ENCODE measurements at places on chromosomes 4 and X. TPM values are rescaled to one million over a fixed set of nuclear protein-coding genes. Genes with fewer than 3 reads are reported as not detected.
A peak's percentile ranks its signal among the peaks of the same experiment; 100 is the strongest.

- peak; percentile 17 for DNase-seq
These were observed 28.0 kb upstream of the NSUN7 start for GRCh38 chr4:40721730-40722171.

DNA sequence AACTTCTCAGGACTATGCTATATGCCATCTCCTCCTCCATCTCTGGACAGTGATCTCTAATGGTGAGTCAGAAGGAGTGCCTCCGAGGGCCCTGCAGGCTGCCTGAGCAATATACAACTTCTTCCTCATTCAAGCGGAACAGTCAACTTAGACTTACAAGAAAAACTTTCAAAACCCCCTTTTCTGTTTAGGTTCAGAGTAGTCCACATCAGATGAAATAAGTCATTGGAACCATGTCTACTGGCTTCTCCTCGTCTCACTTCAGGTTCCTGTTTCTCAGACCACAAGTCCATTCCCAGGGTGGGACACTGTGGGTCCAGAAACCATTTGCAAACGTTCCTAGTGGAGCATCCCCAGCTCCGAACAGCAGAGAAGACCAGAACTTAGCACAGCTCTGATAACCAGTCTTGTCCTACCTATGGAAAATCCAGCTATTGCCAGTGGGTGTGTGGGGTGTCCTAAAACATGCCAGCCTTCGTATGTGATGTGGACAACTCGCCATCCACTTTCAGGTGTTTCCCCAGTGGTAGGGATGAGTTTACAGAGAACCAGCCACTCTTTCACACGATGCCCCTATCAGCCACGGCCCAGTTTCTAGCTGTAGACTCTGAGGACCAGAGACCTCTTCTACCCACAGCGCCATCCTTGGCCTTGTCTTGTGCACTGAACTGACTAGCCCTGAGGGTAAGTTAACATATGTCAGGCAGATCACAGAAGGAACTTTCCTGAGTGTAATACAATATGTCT lies 32.7 kb upstream of the NKRF start:
- DNase-seq, result no peak

DNA sequence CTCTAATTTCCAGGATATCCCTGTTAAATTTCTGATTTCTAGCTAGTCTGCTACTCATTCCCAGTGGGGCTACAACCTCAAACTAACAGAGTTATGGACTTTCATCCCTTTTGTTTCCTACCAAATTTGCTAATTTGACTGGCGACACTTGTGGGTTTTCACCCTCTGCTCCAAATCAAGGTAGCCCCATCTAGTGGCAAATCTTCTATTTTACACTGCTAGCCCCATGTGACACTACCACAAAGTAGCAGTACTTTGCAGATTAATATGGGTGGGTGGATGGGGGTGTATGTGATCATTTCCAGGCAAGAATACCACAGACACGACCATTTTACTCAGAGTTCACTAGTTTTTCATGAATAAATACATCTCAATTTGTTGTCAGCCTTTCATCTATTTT lies 150.3 kb downstream of the MSL3 start:
- DNase-seq, result no peak

Gene ART3
- not detected for total RNA-seq

Data from foreskin keratinocyte (primary cell).